Stimulated activated CD8-positive, alpha-beta memory T cell treated with anti-CD3 and anti-CD28 coated beads, Interleukin-12 subunit alpha, Interleukin-12 subunit beta, amount 100 ng/mL, for 1 hour (primary cell): ENCODE measurements at places on chromosomes 2 and 18.

- DNase-seq, result no peak
Observed at GRCh38 chr2:74577448-74577847, 22.9 kb downstream of the DOK1 start.

DNA sequence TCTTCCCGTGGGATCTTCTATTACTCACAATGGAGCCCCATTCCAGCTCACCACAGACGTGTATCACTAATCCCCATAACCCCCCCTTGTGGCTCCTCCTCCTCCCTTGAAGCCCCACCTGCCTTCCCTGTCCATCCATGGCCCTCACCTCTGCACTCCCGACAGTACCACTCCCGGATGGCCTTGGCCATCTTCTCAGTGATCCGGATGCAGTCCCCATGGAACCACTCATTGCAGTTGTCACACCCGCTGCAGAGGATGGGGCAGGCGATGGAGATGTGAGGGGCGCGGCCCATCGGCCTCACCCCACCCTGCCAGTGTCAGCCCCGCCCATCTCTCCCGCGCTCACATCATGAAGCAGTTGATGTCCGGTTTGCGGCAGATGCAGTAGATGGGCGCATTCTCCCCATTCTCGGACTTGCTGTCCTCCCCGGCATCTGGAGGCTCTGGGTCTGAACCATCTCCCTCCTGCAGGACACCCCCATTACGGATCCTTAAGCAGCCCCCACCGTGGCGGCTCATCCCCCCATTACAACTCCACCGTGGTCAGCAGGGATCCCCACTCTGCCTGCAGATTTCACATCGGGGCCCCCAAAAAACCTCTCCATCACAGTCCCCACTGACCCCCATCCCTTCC is 983 bp downstream of the CXXC1 start:
- no peak for DNase-seq

- DNase-seq, result no peak
Observed at GRCh38 chr2:11508279-11508678, 25.6 kb upstream of the GREB1 start.

DNA sequence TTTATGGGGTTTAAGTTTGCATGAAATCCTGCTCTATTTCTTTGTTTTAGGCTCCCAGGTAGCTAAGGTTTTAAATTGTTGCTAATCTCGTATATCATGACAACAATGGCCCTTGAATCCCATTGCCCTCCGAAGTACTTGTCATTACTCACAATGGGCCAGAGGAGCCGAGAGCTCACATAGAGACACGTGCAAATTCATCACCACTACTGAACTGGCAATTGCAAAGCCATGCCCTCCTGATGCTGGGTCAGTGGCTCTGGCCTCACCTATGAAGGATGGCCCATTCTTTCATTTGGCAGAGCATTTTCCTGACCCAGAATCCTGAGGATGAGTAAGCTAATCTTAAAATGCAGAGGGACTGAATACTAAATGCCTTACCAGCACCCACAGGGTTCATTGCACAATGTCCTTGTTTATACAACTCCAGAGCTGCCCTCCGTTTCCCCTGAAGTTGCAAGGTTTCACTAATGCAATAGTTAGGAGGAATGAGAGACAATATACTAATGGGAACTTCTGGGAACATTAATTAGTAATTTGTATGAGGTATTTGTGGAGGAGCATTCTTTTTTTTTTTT is 71.6 kb upstream of the GAREM1 start:
- no peak for DNase-seq

DNA sequence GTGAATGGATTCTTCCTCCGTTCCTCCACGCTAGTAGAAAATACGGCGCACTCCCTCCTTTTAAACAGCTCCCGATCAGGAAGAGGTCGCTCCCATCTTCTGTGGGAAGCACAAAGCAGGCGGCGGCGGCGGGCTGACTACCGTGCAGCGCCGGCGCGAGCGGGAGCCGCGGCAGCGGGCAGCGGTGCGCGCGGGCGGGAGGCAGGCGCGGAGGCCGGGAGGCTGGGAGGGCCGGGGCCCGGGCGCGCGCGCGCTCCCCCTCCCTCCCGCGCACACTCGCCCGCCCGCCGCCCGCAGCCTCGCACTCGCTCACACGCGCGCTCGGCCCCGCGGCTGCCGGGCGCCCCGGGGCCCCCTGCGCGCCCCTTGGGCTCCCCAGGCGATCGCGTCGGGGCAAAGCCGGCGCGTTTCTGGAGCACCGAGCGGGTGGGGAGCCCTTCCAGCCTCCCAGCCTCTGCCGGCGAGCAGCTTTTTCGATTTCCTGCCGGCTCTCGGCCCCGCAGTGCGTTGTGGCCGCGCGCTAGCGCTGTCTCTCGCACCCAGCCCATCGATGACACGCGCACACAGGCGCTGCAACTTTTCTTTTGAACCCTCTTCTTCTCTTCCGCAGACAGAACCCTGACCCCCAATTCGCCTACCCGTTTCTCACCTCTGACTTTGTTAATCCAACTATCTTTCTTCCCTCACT is at the start of gene SLC8A1:
SLC8A1 (minus strand) TSS at position 173 of the 688 bp plus-strand sequence.
- no peak for DNase-seq
